ENCODE measurements at places on chromosomes 16 and 17.

- DNase-seq, result peak; percentile 54
Measured at GRCh38 chr17:59565959-59566324, 532 bp downstream of the DHX40 start.

DNA sequence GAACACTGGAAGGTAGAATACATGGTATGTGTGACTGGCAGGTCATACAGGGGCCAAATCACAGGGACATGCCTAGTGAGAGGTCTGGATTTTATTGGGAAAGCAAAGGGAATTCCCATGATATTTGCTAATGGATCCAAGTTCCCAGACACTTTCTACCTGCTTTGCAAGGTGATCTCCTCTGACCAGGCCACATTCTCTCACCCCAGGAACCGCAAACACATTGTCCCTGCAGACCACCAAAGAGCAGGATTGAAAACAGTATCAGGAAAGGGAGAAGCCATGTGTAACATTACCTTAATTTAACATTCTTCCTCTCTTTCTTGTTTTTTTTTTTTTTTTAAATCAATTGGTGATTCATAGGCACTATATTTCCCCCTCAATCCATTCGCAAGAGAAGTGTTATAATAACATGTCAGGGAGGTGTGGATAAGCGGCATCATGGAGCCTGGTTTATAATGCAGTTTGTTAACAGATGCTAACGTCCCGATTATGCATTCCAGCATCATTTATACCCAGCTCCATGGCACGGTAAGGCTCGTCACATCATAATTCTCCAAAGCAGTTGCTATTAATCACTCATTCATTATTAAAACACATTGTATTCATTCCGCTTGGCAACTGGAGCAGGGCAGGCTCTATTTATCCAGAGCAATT is 155.1 kb upstream of the CCL2 start:
- no peak for DNase-seq

DNA sequence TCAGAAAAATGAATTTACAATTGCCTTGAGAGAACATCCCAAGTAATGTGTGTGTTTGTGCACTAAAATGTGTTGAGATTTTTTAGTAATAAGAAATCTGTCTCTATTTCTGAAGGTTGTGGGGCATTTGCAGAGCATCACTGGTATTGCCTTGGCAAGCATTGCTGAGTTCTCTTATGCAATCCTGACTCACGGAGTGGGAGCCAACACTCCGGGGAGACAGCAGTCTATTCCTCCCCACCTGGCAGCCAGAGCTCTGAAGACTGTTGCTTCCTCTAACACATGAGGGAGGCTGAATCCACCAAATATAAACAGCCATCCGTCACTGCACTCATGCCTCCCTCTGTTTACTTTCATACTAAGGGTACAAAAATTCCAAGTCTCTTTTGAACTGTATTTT is 10.6 kb downstream of the CNTD1 start:
- no peak for DNase-seq

DNA sequence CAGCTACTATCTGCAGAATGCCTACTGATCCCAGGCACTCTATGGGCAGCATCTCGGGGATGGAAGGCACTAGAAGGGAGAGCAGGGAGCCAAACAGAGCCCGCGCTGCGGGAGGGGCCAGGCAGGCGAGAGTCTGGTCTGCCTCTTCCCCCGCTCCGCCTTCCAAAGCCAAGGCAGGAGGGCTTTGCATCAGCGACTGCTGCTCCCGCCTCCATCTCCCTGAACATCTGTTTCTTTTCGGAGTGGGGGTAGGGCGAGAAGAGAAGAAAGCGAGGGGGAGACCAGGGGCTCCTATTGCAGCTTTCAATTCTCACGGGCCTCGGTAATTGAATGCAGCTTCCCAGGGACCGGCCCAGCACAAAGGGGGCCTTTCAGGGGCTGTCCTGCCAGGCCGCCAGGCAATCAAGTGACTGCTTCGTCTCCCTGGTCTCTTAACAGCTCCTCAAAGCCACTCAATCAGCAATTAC is 31.4 kb upstream of the CDC42EP4 start:
- DNase-seq, result no peak

DNA sequence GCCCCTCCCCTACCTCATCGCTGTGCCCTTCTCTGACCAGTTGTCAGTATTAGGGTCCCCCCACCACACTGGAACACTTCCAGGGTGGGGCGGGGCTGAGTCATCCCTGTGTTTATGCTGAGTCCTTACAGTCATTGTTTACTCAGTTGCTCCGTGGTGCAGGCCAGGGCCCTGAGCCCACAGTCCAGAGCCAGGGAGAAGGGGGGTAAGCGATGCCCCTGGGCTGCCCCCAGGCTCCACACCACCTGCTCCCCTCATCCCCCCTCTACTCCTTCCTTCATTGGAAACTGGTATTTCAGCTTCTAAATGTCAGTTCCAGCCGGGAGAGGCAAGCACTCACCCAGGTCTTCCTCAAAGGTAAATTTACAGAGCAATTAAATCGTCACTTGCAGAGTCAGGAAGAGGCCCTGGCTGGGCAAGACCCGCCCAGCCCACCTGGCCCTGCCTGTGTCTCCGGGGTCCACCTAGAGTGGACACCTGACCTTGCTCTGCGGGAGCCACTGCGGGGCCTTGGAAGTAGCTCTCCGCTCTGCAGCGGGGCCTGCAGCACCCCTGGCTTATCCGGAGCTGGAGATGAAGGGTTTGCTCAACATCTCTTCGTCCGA is 4.8 kb downstream of the ATP2A3 start:
- DNase-seq, result no peak

DNA sequence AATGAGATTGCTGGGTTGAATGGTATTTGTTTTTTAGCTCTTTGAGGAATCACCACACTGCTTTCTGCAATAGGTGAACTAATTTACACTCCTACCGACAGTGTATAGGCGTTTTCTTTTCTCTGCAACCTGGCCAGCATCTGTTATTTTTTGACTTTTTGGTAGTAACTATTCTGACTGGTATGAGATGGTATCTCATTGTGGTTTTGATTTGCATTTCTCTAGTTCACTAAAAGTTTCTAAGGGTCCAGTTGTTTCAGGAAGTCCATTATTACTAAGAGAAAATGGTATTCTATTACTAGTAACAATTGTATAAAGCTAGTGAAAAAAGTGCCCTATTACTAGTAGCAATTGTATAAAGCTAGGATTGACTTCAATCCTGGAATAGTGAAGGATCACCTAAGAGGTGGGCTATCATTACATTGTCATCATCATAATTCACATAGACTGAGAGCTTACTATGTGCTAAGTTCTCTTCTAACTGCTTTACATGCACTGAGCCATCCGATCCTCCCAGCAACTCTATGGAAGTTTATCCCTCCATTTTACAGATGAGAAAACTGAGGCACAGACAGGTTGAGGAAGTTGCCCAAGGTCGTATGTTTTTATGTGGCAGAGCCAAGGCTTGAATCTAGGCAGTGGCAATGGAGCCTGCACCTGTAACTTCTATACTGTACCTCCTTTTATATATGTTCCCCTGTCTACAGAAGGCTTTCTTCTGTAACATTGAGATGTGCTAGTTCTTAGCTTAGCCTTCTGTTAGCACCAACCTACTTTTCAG is 13.4 kb upstream of the SMIM36 start:
- peak; percentile 27 for DNase-seq

DNA sequence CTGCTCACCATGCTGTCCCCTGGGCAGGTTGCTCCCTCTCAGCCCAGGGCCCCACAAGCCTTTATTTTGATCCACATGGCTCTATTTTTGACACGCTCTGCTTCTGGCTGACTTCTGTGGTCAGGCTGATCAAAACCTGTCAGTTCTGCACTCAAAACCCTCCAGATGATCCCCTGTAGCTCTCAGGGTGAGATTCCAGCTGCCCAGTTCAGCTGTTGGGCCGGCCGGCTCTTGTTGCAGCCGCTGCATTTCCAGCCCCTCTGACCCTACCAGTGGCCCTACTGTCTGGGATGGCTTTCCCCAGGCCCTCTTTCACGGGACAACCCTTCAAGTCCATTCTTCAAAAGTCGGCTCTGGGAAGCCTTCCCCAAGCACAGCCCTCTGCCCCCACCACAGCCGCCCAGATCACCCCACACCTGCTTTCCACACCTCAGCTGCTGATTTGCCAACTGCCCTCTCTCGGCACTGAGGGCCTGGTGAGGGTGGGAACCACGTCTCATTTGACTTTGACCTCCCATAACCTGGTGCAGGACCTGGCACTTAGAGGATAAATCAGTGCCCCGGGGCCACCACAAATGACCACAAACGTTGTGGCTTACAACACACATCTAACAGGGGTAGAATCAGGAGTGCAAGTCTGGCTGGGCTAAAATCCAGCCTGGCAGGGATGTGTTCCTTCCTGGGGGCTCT is 16.3 kb upstream of the CACNG4 start:
- no peak for DNase-seq

GRCh38 chr17:1813088-1813487 is 16.6 kb downstream of the SMYD4 start:
- DNase-seq, result no peak

DNA sequence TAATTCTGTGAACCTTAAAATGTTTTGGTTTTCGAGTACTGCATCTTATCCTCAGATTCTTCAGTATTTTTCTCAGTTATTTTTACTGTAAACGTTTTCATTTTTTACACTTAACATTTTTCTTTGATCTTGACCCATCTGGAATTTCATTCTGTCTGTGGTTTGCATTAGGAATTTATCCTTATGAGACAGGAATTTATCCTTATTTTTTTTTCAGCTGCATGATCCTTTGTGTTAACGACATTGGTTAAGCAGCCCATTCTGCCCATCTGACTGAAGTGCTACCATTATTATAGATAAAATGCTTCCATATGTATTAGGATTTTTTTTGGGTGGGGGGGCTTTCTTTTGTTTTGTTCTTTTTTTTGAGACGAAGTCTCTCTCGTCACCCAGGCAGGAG is 41.0 kb downstream of the SNX29 start:
- DNase-seq, result no peak

DNA sequence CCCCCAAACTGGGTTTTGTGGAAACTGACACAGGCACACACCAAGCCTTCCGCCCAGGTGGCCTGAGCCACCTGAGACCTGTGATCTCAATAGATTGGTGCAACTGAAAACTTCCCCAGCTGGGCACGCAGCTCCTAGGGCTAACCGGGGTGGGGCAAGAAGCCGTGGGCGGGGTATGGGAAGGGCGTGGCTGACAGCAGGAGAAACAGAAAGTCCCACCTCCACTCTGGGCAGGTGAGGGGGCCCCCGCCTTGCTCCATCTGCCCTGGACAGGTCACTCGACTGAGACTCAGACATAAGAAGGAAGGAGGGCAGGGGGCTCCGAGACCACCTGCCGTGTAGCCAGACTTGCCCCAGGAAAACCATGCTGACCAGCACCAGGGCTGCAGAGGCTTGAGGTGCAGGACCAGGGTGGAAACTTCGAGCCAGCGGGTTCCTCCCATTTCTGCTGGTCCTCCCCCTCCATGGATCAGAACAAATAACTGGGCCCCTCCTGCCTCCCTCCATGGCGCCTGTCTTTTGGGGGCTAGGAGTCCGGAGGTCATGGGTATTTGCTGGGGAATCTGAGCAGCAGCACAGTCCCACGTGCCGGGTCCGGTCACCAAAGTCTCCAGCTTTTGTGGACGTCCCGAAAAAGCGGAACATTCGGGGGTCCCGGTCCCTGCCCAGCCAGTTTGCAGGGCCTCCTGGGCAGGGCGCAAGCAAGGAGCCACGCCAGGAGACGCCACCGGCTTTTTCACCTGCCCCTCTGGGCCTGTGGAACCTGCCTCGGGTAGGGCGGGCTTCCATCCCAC is 1.3 kb downstream of the TIMP2 start:
- peak; percentile 32 for DNase-seq

GRCh38 chr17:78925234-78925633 is at the start of gene TIMP2:
TSS of gene TIMP2 (minus strand) at chr17:78925387. CDS start at chr17:78925088, 299 bp downstream.
- DNase-seq, result peak; percentile 62

DNA sequence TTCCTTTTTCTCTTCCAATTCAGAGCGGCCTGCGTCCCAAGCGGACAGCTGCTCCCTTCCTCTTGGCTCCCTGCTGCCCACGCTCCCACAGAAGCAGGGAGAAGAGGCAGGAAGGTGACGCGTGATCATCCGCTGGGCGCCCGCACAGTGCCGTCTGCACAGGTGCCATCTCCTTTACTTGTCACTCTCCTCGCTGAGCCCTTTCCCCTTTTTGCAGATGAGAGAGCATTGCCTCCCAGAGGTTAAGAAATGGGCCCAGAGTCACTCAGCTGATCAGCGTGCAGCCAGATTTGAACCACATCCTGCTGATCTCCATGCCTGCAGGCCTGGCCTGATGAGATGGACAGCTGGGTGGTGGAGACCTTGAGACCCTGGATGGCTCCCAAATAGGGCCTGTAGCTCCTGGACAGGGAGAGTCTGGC is 299.8 kb downstream of the SEC14L1 start:
- no peak for DNase-seq

DNA sequence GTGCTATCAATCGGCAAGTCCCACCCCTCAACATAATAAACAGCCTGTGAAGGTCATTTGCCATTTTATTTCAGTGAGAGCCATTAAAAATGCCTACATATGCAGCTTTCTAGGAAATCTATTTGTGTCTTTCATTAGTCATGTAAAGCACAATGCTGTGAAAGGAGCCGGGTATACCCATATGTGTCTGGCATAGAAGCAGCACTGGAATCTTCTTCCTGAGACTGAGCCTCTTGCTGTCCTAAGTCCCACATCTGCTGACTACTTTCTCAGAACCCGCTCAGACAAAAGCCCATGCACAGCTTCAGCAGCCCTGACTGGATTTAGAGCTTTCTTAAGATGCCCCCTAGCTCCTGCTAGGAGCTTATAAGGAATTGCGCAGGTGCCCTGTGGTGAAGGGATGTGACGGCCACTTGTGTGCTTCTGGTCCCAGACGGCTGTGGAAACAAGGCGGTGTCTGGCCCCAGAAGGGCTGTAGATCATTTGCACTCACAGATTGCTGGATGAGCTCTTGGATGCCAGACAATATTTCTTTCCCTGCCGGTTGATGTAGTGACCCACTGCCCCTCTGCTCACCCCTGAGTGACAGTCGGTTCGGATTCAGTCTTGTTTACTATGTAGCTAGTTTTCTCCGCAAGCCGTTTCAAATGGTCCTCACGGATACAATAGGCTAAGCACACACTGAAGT is 172.2 kb downstream of the ANKFN1 start:
- no peak for DNase-seq

DNA sequence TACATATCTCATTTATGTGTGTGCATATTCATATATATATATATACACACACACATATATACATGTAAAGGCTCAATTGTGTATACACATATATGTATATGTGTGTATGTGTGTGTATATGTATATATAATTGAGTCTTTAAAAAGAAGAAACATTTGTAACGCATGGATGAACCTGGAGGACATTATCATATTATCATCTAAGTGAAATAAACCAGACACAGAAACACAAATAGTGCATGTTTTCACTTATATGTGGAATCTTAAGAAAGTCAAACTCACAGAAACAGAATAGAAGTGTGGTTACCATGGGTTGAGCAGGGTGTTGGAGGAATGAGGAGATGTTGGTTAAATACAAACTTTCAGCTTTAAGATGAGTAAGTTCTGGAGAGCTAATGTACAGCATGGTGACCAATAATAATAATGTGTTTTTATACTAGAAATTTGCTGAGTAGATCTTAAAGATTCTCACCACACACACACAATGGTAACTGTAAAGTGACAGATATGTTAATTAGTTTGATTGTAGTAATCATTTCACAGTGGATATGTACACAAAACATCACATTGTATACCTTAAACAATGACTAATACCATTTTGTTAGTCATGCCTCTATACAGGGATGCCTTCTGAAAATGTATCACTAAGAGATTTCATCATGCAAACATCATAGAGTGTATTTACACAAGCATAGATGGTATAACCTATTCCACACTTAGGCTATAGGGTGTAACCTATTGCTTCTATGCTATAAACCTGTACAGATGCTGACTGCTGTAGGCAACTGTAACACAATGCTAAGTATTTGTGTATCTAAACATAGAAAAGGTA is 132.6 kb upstream of the CACNG5 start:
- DNase-seq, result no peak

Data from T-helper 1 cell (primary cell).